CD4-positive, alpha-beta T cell treated with Interleukin-2 at 100 ng/mL for 4 hours (primary cell): ENCODE measurements at places on chromosomes 3 and 15.

DNA sequence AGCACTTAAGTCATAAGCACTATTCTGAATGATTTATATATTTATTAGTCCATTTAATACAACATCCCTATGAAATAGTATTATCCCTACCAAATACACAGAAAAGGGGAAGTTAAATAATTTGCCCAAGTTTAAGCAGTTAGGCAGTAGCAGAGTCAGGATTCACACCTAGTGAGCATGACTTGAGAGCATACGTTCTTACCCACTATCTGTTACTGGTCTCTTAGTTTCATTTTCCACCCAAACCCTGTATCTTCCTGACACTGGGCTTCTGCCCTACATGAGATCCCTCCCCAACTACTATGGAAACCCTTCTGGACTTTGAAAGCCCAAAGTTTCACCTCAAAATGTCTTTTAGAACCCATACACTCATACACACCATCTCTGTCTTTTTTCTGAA, 4.4 kb upstream of the ATOSA start:
- peak; percentile 27 for DNase-seq

DNA sequence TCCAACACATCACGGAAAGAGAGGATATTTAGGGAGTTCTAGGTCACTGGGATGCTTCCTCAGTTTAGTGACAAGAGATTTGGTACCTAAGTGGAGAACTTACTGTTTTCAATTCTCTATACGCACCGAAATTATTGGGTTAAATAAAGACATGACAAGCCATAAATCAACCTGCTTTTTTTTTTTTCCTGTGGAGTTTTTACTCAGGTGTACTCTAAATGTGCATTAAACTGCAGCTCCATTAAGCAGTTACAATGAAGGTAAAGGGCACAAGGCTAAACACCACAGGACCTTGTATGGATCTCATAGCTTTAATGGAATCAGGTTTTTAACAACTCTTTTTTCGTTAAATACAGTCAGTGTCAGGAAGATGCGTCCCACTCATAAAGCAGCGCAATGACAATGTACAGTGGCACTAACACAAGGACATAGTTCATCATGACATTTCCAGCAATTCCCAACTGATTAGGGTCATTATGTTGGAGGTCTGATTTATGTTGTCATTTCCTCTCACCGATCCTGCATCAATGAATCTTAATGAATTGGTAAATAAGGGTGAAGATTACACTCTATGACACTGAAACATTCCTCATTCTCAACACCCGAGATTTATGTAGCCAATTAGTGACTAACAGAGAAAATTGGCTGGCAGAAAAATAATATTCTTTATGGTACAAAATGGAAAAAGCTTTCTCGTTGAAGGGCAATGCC, 355.2 kb downstream of the FOXP1 start:
- DNase-seq, result no peak

GRCh38 chr15:40790718-40791117, 16.2 kb upstream of the ZFYVE19 start:
- DNase-seq, result no peak

GRCh38 chr15:27961801-27962200, 137.3 kb downstream of the OCA2 start:
- DNase-seq, result no peak

DNA sequence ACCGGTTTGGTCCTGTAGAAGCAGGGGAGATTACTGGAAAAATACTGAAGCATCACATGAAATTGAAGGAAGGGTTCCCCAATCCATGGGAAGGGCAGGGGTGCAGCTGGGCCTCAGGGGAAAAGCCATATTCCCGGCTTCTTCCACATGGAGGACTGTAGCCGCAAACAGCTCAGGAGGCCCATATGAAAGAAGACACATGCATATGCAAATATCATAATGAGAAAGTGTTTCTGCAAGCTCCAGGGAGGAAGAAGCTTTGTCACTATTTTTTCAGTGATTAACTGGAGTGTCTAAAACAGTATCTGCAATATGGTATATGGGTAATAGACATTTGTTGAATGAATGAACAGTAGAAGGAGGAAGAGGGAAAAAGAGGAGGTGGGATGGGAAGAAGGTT, 19.1 kb downstream of the DPH3 start:
- no peak for DNase-seq

DNA sequence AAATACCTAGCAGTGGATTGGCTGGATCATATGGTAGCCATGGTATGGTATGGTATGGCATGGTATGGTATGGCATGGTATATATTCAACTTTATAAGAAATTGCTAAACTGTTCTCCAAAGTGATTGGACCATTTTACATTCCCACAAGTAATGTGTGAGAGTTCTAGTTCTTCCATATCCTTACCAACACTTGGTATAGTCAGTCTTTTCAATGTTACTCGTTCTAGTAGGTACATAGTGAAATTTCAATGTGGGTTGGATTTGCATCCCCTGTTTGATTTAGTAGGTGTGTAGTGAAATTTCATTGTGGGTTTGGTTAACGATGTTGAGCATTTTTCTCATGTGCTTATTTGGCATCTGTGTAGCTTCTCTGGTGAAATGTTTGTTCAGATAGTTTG, 154.3 kb downstream of the ITPR1 start:
- DNase-seq, result no peak
